ENCODE measurements at places on chromosomes 16 and 17.
A peak's percentile ranks its signal among the peaks of the same experiment; 100 is the strongest.

GRCh38 chr17:2194889-2195335 lies 108.7 kb downstream of the SMG6 start:
- no peak for DNase-seq

GRCh38 chr17:72150632-72151460 lies 30.0 kb downstream of the SOX9 start:
- no peak for DNase-seq

DNA sequence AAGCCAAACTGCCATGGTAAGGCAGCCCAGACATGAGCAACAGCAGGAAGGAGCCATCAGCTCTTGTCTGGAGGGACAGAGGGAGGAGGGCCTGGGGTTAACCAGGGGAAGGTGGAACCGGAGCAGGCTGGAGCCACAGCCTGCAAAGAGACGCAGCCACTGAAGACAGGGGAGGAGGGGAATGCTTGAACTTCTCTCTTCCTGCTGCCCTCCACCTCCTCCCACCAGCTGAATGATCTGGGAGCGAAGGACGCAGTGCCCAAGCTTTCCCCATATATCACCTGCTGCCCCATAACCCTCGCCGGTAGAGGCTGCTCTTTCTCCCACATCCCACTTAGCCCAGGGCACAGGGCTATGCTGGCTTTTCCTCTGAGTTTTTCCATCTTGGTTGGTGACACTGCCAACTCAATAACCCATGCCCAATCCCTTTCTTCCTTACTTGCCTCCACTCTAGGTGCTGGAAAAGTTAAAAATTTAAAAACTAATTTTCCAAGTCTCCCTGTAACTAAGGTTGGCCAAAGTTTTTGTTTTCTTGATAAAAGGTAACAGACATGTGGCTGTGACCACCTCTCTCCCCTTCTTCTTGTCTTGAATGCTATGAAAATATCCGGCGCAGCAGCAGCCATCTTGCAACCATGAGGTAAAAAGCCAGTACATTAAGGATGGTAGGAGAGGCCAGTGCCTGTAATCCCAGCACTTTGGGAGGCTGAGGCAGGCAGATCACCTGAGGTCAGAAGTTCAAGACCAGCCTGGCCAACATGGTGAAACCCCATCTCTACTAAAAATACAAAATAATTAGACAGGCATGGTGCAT lies 21.8 kb upstream of the CACNG4 start:
- no peak for DNase-seq

- no peak for DNase-seq
Measured at GRCh38 chr16:10824111-10824893, 5.7 kb upstream of the TVP23A start.

GRCh38 chr16:88807142-88807625 lies 3.6 kb downstream of the CDT1 start:
- no peak for DNase-seq

DNA sequence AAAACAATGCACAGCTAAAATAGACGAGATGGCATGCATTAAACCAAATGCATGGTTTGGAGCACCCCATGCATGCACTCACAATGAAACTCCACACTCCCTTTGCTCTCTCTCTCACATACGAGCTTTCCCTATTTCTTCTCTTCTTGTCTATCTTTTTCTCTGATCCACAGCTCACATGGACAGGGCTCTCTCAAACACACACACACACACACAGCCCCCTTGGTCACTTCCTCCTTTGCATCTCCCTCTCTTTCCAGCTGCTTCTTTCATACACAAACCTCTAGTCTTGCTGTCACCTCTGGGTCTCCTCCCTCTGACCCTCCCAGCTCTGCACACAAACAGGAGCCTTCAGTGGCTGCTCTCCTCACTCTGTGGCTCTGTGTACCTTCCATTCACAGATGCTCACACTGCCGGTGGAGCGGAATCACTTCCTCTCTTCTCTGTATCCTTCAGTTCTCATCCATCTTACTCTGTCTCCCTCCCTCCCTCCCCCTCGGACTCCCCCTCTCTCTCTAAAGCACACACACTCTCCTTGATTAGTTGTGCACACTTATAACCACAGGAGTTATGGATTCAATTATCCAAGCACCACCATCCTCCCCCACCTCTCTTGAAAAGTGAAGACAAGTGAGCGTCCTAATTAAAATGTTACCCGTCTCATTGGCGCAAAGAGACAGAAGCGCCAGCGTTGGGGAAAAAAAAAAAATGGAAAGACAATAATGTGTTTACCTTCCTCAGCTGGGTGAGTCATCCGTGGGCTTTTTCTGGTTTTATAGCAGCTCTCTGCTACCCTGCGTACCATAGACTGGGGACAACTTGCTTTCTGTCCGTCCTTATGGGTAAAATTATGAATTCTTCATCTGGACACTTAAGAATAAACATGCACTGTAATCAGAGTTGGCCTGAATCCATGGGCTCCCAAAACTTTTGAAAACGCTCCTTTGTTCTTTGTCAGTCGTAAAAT lies 90.8 kb downstream of the SHISA6 start:
- no peak for DNase-seq

- no peak for DNase-seq
Measured at GRCh38 chr17:37123941-37124820, 175.4 kb downstream of the AATF start.

DNA sequence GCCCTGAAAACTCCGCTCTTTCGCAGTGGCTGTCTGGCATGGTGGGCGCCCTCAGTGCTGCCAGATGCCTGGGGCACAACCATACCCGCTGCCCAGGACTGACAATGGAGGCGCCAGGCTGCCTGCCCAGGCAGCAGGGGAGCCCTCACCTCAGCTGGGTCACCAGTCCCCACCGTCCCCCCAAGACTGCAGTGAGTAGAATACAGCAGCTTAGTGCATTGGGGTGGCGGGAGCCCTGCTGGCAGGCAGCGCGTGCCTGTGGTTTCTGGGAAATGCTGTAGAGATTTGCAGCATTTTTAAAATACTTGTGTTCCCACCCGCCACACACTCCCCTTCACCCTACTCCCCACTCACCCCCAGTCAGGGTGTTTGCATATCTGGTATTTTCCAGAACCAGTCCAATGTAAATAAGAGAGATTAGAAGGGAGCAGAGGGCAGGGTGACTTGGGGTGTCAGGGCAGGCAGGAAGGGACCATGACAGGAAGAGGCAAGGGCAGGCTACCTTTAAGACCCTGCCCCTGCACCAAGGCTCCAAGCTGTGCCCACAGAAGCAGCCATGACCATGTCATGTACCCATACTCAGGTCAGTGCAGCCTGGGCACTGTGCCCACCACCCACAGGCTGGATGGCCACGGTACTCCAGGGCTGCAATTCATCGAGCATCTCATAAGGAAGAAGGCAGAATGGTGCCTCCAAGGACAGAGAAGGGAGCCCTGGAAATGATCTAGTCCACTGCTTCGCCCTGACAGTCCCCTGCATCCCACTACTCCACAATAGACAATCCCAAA lies 21.5 kb downstream of the MYO18A start:
- DNase-seq = no peak

DNA sequence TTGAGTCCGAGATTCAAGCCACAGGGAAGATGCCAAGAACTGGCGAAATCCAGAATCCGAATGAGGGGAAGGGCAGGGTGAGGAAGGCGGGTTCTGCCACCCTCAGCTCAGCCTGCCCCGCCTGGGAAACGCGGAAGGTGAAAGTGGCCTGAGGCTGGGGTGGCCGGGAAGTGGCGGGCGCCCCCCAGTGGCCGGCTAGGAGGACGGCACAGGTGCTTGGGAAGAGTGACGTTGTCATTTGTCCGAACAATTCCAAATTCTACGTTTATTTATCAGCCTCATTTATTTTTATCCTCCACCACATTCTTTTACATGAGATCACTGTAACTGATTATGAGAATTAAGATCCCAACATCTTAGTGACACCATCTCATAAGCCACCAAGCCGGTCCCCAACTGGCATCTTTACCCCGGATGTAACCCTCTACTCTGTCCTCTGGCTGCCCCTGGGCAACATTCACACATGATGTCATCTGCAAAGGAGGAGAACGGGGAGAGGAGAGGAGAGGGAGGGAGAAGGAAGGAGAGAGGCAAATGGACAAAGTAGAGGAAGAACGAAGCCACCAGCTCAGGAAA lies 21.3 kb downstream of the SRCIN1 start:
- peak; percentile 79 for DNase-seq

- DNase-seq = no peak
Measured at GRCh38 chr16:71352466-71352865, 6.1 kb upstream of the CALB2 start.

GRCh38 chr17:76414334-76415295 lies 30.2 kb downstream of the SPHK1 start:
- DNase-seq = peak; percentile 98

DNA sequence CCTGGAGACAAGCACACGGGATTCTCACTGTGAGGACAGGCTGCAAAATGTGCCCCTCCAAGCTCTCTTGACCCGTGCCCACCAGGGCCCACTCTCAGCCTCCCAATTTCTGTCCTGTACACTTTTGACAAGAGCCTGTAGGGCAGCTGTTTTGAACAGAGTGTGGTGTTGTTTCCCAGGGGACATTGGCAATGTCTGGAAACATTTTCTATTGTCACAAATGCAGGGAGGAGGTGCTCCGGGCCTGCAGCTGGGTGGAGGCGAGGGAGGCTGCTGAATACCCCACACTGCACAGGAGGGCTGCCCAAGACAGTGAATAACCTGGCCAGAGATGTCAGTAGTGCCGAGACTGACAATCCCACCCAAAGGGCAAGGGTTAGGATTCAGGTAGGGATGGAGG lies 10.5 kb downstream of the CEP295NL start:
- DNase-seq = peak; percentile 60

- DNase-seq = no peak
Measured at GRCh38 chr17:40794466-40794865, 5.3 kb downstream of the KRT28 start.

GRCh38 chr17:80963812-80964543 lies 27.7 kb upstream of the CHMP6 start:
- no peak for DNase-seq

- DNase-seq = no peak
Measured at GRCh38 chr17:9676084-9676483, 30.8 kb downstream of the USP43 start.

DNA sequence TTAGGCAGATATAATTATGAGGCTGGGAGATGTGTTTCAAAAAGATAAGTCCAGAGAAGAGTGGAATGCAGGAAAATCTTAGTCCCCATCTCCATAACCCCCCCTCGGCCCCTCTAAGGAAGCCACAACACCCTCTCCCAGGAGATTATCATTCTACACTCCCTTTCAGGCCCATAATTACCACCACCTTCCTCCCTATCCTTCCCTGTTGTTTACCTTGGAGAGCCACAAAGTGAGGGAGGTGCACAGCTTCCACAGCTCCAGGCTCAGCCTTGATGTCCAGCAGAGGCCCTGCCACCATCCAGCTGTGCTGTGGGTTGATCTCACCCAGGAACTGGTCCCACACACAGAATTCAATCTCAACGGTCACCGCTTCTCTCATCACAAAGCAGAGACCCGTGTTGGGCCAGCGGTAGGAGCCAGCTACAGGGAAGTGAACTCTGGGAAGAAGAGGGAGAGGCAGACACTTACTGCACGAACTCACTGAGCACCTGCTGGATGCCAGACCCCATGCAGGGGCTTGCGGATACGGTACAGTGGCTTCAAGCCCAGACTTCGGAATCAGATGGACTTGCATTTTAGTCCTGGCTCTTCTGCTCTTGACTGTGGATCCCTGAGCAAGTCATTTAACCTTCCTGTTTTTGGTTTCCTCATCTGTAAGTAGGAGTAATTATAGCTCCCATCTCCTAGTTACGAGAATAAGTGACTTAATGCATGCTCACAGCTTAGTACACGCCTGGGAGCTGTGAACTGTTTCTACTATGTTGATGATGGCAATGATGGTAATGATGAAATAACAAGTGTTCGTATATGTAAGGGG lies 44.1 kb downstream of the MIS12 start:
- no peak for DNase-seq

- no peak for DNase-seq
Measured at GRCh38 chr16:89722392-89723278, 1.3 kb downstream of the ZNF276 start.

DNA sequence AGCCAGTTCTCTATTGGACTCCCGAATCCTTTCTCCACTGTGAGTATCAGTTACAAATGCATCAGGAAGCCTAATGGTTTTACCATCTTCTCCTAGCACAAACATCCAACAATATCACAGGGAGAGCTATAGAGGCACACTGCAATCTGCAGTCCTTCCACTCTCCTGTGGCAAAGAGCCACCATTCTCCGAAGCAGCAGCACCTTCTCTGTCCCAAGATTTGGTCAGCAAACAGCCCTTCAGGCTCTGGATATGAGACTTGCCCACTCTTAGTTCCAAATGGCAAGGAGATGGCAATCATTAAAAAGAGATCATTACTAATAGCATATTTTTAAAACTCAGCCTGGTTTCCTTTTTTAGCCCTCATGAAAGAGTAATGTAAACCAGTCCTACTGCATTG lies 223.4 kb downstream of the HS3ST3A1 start:
- no peak for DNase-seq

DNA sequence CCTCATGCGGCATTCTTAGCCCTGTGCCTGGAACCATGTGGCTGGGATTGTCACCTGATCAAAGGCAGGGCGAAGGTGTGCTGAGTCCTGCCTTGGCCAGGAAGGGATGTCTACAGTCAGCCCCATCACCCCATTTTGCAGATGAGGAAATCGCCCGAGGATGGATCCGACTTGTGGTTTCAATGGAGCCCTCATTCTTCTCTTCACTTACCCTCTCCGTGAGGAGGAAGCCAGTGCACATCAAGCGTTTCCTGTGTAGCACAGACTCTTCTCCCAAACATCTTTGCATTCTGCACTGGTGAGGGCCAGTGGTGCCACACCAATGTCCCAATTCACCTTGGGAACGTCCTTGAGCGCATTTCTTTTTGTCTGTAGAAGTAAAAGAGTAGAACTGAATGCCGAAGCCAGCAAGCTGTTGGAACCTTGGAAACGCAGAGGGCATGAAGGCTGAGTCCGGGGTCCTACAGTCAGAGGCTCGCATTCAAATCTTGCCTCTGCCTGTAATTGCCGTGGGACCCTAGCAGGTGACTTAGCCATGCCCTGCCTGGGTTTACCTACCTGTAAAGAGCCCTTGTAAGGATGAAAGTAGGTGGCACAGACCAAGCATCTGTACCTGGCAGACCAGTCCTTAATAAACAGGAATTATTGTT lies 85.4 kb downstream of the IRF8 start:
- DNase-seq = no peak

GRCh38 chr16:13136901-13137300 lies 235.5 kb downstream of the SHISA9 start:
- no peak for DNase-seq

DNA sequence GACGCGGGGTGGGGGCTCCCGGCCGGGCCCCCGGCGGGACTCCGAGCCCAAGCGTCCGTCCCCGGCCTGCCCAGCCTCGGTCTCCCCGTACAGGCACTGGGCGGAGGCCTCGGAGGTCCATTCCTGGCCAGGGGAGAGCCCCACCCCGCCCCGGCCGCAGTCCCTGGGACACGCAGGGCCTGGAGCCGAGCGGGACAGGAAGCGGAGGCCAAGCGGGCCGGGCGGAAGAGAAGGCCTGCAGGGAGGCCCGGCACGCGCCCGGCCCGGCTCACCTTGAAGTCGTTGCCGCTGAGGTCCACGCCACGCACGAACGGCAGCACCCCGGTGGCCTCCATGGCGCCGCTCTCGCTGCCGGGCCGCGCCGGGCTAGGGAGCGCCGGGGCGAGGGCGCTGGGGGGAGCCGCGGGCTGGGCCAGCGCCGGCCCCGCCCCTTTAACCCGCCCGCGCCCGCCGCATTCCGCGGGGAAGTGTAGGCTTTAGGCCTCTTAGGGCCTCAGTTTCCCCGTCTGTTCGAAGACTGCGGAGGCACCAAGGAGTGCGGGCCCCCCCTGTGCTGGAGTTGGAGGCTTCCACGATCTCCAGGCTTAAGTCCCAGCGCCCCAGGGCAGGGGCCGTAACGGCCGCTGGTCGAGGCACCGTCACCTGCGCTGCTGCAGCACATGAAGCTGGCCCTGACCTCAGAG lies at the start of gene FLII:
Gene FLII (minus strand): TSS at position 383 of the 683 bp plus-strand sequence. CDS start 48 bp downstream, at position 335.
- DNase-seq = peak; percentile 30
